H7 (cell line): ENCODE measurements at places on chromosomes 1 and 21.
A peak's percentile ranks its signal among the peaks of the same experiment; 100 is the strongest.

DNA sequence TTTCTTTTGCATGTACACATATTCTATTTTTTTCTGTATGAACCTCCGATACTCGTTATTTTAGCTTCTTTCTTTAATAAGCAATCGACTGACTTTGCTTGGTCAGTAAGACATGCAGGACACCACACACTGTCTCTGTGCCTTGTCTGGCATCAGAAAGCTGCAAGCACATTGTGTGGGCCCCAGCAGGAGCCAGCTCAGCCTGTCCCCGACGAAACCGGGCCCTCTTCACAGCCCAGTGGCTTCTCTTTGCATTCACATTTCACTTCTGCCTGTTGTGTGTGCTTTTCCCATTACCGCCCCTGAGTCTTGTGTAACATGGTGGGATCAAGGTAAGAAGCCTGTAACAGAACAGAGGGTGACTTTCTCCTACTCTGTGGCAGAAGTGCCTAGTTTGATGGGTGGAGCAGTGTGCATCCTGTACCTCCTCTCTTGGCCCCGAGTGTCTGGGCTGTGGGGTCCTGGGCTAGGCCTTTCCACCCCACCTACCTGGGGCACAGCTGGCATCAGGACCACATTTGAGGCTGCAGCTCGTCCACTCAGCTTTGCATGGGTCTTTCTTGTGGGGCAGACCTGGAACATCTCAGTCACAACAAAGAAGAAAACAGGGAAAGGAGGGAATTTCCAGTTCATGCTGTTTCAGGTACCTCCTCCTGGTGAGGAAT lies 118.9 kb upstream of the COL6A1 start:
- DNase-seq = no peak

- no peak for DNase-seq
Measured at GRCh38 chr1:38791164-38791515, 68.4 kb downstream of the RRAGC start.

DNA sequence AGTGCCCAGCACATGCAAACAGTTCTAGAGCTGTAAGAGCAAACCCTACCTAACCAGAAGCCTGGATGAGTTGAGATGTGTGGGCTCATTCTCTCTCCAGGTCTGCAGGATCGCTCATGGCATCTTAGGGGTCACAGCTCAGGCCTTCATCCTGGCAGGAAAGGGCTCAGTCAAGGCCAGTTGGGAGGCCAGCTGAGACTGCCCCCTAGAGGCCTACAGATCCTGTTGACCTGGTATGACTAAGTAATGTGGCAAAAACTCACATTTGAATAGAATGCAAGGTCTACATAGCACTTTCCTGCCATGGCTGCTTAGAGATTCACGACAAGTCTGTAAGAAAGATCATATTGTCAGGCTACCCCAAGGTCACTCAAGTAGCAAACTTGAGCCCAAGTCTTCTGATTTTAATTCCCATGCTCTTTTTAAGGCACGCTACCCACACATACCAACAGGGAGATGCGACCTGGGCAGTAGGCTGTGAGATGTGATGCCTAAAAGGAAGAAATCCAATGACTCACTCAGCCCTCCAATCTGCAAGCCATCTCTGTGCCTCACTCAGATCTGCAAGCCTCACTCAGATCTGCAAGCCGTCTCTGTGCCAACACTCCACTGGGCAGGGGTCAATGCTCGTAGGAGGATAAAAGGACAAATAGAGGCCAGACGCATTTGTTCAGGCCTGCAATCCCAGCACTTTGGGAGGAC lies 5.1 kb upstream of the CAPN8 start:
- peak; percentile 84 for DNase-seq

DNA sequence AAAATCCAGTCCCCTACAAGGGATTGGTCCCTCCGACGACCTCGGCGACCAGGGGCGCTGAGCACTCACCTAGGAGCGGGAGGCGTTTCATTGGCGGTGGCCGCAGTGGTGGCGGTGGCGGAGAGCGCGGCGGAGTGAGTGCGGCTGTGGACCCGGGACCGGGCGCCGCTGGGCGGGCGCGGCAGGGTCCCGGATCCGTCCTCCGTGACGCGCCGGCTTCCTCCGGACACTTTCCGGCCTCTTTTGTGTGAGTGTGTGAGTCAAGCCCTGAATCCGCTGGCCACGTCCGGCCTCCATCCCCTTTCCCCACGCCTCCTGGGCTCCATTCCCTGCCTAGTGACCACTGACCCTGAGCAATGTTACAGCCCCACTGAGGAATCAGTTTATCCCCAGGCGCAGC lies at the start of gene ADGRL4:
ADGRL4 (minus strand) TSS at position 167 of the 400 bp plus-strand sequence; CDS start at position 91, 76 bp downstream.
- peak; percentile 73 for DNase-seq

DNA sequence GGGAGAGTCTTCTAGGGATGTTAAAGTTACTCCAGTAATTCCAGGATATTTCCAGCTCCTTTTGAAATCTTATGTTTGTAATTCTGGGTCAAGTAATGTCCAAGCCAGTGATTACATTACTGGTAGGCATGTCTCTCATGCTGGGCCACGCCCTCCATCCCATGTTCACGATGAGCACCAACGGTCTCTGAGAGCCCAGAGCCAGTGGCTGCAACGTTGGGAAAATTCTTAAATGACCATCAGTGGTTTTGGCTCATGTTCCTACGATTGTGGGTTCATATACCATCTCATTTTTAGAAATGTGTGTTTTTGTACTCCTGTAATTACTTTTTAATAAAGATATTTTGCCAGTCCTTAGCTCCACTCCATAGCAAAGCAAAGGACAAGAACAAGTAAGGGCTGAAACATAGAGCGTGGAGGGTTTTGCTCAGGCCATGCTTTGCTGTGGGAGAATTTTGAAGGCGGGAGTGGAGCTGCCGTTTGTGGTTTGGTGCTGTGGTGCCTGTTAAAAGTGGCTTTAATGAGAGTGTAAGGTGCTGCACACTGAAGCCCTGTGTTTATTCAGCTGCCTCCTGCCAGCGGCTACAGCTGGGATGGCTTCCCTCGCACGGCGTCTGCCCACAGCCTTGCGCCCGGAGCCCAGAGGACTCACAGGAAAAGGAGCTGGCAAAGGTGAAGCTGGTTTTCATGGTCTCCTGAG lies 28.9 kb downstream of the VANGL1 start:
- DNase-seq = no peak
